ENCODE measurements at places on chromosomes 3 and 15.

- DNase-seq, result no peak
Observed at GRCh38 chr15:71512682-71513006, 297.7 kb upstream of the NR2E3 start.

DNA sequence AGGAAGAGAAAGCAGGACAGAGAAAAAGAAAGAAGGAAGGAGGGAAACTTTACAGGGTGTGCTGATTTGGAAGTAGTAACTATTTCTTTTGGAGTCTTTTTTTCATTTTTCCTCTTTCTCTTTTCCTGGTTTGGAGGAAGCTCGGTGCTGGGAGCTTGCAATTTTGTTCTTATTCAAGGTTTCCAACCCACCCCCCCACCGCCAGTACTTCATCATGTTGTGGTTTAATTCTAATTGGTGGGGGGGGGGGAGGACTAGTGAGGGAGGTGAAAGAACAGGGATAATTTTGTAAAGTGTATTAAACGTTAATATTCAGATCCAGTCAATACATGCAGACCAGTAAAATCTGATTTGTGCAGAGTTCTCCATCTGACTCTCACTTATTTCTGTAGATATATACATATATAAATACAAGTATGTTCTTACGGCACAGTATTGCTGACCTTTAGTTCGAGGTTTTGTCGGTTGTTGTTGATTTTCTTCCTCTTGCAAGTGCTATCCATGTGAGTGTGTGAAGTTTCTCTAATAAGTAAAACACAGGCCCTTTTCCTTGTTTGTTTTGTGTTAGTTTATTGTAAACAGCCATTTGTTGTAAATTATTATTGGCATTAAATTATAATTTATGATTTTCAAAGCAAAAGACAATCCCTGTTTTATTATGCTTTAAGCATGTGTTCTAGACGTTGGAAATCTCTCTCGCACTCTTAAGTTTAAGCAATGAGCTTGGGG, 9.3 kb downstream of the NR2F2 start:
- DNase-seq, result no peak

GRCh38 chr3:149506540-149506939, 32.0 kb downstream of the TM4SF4 start:
- no peak for DNase-seq

DNA sequence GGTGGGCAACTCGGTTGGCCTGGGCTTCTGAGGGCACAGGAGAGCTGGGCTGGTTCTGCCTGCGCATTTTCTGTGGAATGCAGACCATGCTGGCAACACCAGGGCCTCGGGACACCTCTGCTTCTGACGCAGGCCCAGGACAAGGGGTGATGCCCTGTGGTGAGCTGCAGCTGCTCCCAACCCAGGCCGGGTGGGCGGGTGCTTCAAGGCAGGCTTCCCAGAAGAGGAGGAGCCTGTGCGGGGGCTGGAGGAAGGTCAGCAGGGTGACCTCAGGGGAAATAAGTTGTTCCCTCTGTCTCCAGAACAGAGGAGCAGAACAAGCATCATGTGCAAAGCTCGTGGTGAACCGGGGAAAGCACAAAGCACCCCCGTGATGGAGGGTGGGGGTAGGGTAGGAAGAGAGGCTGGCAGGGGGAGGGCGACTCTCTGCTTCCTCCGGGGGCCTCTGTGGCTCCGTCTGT, 11.0 kb upstream of the PLXNA1 start:
- no peak for DNase-seq

DNA sequence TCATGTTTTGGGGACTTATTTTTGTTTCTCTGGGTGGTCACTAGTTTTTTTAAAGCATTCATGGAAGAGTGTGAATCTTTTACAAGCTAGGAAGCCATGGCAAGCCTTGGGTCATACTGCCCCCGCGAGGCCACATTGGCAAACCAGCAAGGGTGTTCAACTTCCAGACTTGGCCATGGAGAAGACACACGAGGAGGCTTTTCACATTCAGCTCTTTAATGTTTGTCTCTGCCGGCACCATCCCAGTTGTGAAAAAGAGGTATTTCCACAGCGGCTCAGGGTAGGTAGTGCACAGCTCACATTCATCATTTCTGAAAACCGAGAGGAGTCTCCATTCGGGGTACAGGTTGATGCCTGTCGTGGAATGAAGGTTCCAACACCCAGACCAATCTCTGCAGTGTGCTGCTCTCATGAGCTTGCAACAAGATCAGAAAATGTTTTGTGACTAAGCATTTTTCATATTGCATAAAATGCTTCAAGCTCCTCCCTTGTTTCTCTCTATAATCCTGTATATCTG, 7.7 kb downstream of the CCR5 start:
- DNase-seq, result peak; percentile 23

DNA sequence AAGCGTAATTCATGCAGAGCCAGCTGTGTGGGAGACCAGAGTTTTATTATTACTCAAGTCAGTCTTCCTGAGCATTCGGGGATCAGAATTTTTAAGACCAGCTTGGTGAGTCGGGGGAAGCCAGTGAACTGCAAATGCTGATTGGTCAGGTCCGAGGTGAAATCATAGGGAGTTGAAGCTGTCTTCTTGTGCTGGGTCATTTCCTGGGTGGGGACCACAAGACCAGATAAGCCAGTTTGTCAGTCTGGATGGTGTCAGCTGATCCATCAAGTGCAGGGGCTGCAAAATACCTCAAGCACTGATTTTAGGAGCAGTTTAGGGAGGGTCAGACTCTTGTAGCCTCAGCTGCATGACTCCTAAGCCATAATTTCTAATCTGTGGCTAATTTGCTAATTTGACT, 228.1 kb upstream of the ATP10A start:
- no peak for DNase-seq

GRCh38 chr15:67992834-67993233, 61.3 kb upstream of the PIAS1 start:
- DNase-seq, result no peak

DNA sequence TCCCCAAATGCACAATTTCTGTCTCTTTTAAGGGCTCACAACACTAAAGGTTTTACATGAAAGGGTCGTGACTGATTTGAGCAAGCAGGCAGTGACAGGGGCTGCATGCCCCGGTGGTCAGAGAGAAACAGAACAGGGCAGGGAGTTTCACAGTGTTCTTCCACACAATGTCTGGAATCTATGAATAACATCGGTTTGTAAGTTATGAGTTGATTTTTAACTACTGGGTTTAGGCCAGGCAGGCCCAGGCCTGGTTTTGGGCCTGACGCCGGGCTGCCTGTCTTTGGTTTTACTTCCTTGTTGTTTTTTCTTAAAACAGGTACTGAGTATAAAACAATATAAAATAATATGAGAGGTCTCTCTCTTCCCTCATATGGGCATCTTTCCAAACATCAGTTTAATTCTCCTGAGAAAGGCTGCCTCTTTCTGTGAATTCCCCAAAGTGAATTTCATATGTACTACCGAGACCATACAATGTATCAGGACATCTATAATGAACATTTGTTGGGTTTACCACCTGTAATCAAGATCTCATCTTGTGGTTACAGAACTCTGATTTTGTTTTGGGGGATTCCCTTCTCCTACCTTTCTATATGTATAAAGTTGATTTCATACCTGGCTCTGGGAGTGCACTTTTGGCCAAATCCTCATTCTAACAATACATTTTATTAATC, 74.4 kb downstream of the CD200 start:
- DNase-seq, result no peak

- no peak for DNase-seq
Observed at GRCh38 chr15:46278062-46278461, 643.2 kb downstream of the SQOR start.

DNA sequence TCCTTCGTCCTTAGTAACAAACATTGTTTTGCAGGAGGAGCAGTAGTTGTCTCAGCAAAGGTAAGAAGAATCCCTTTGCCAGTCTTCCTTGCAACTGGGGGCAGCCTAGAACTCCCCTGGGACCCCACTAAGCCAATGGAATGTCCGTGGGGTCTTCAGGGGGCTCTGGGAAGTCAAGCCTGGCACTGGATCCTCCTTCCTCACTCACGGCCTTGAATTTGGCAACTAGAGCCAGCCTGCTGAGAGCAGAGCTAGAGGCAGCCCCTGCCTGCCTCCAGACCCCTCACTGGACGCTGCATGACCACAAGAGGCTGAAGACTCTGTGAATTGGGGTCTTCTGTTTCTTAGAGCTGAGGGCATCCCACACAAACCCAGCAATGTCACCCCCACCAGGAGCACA, 18.6 kb upstream of the PRR23E start:
- DNase-seq, result no peak

DNA sequence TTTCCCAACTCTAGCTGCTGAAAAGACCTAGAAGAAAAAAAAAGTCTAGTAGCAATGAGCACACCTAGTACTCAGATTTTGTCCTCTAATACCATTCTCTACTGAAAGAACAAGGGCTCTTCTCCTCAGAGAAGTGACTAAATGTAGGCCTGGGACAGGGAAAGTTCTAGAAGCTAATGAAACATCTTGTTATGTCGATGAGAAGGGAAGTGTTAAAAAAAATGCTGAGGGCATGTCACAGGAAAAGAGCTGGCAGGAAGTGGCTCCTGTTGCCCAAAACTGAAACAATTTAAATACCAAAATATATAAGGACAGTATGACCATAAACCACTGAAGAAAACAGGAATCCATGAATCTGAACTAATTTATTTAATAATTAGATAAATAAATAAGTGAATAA, 581.4 kb upstream of the TBL1XR1 start:
- no peak for DNase-seq

DNA sequence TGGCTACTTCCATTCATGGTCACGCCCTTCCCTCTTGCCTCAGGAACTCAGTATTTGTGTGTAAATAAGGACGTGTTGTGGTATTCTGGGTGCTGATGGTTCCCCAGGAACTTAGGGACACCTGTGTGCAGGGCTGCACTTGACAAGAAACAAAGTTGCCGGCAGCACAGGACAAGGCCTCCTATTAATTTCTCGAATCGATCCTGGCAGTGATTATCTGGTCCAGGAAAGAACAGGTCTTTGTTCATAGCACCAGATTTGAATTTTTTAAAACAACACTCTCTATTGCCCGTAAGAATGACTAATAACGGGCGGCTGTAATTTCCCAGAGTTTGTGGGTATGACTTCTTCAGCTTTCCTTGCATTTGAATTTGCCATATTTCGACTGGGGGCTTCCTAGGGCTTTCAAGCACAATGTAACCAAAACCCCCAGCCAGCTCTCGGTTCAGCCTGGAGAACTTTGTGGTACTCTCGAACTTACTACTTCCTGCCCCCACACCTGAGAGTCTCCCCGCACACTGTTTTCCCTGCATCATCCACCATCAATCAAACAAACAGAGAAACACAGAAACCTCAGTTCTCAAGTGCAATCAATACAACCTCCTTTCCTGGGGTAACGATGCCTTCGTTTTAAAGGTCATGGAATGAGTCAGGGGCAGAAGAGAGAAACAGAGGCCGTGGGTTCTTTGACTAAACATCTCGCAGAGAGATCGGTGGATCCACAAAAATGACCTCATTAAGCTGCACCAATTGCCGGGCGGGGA, 241.7 kb upstream of the ICE2 start:
- DNase-seq, result no peak

DNA sequence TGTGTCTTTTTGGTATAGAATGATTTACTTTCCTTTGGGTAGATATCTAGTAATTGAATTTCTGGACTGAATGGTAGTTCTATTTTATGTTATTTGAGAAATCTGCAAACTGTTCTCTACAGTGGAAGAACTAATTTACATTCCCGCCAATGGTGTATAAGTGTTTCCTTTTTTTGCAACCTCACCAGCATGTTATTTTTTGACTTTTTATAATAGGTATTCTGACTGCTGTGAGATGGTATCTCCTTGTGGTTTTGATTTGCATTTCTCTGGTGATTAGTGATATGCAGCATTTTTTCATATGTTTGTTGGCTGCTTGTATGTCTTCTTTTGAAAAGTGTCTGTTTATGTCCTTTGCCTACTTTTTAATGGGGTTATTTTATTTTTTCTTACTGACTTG, 607.2 kb downstream of the OTOL1 start:
- DNase-seq, result no peak

- no peak for DNase-seq
Observed at GRCh38 chr3:172542999-172543398, 19.8 kb upstream of the TNFSF10 start.

- no peak for DNase-seq
Observed at GRCh38 chr15:65659502-65660052, 37.8 kb downstream of the SLC24A1 start.

DNA sequence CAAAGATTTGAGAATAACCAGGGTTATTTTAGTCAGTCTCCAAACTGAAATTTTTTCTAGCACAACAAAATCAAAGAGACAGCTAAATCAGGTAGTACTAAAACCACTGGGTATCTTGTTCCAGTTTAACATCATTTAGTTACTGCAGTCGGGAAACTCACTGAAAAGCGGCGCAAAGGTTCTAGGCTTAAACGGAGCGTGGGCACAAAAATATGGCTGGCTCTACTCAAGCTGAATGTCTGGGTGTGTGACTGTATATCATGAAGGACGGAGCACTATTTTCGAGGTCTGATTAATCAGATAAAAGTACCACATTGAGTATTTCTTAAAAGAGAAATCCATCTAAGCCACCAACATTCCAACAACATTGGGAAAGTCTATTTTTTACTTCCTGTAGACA, 152.1 kb downstream of the TBL1XR1 start:
- no peak for DNase-seq

DNA sequence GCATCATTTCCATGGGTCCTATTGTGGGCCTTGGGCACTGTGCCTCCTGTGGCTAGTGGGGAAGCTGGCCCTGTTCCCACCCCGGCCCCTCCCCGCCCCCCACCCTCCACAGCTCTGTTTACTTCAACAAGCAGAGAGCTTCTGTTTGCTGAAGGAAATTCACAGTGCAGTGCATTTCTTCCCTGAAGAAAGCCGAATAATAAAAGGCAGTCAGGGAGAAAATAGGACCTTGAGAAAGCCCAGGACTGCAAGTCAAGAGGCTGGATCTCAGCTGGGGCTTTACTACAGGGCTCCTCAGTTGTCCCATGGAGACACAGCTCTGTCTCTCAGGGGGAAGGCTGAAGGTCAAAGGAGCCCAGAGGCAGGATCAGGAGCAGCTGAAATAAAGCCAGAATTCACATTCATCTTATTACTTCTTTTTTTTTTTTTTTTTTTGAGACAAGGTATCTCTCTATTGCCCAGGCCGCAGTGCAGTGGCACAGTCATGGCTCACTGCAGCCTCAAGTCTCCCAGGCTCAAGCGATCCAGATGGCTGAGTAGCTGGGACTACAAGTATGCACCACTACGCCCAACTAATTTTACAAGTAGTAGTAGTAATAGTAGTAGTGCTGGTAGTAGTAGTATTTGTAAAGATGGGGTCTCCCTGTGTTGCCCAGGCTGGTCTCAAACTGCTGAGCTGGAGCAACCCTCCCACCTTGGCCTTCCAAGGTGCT, 33.0 kb upstream of the LACTB start:
- no peak for DNase-seq

Data from stimulated activated CD8-positive, alpha-beta memory T cell treated with anti-CD3 and anti-CD28 coated beads, Interleukin-15, amount 100 ng/mL, for 4 hours (primary cell).